NCI-H1105 treated with DMSO at 0.1 percent for 48 hours (cell line): ENCODE measurements at places on chromosomes 7 and 10.

- DNase-seq: no peak
These were observed 317.3 kb downstream of the PRPF18 start for GRCh38 chr10:13904064-13904463.

- DNase-seq: no peak
These were observed 55.6 kb downstream of the MCU start for GRCh38 chr10:72747521-72747920.

- DNase-seq: no peak
These were observed 88.8 kb downstream of the DNMBP start for GRCh38 chr10:99920901-99921300.

DNA sequence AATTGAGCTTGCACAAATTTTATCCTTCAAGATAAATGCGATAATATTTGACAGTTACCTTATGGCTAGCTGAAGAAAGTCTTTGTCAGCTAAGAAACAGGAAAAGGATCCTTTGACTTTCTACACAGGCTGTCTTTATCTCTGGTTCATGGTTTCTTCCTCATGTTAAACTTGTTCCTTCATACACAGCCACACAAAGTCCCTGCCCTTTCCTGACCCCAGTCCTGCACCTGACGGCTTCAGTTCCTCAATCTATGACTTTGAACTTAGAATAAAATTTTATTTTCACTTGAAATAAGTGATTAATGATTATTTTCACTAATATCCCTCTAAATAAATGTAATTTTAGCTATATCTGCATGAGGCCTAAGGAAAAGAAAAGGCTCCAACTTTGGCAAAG, 77.8 kb upstream of the PRSS1 start:
- no peak for DNase-seq

DNA sequence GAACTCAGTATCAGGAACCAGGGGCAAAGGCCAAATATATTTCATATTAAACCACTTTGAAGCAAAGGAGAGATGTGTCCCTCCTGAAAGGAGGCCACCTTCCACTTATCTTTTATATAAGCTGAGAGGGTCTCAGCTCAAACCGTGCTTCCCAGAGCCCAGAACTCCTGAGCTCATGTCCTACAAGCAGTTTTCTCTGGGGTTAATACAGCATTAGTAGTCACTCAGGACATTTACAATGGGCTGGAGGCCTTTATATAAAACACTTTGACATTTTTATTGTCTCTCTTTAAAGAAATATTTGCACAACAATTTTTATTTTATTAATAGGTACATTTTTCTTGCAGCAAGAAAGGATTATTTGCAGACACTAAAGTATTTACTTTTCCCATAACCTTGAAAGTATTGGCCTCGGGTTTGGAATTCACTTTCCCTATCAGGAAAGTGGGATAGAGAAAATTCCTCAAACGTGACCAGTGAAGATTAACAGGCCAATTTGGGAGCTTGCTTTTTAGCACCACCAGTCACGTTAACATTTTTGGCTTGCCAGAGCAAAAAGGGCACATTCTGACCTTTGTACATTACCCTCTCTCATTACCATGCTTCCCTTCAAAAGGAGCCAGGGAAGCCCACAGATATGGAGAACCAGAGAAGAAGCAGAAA, 464.9 kb upstream of the NRP1 start:
- no peak for DNase-seq

DNA sequence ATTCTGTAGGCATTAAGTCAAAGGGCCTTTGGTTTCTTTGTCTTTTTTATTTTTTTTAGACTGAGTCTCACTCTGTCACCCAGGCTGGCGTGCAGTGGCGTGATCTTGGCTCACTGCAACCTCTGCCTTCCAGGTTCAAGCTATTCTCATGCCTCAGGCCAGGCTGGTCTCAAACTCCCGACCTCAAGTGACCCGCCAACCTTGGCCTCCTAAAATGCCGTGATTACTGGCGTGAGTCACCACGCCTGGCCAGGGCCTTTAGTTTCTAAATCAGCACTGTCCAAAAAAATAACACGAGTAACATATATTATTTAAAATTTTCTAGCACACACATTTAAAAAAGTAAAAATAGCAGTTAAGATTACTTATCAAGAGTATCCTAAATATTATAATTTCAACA, 11.1 kb upstream of the ACSL5 start:
- no peak for DNase-seq

DNA sequence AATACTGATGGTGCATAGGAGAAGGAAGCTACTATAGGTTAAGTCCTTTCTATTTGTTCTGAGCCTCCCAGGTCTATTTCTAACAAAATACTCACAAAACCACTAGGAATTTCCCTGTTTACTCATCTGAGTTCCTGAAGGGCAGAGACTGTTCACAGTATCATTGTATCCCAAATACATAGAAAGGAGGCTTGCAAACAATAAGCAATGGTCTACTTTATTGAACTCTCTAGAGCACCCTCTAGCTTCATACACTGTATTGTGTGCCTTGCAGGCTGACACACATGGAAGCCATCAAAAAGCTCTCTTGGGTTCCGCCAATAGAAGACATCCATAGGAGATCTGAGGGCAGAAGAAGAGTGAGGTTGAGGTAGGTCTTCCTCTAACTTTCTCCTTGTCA, 826.1 kb downstream of the GRM8 start:
- DNase-seq: no peak

DNA sequence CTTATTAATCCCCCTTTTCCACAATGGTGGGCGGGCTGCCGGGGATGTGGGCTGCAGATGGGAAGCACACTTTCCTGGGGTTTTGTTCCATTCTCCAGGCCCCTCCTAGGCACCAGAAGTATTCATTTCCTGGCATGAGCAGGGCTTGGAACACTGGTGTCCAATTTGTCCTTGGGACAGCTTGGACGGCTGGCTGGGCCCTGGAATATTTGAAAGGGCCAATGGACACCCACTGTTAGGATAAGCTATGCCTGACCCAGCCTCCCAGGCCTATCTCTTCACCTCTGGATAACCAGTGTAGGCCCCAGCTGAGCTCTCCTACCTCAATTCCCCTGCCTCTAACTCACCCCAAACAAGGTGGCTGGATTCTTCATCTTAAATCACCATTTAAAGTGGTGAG, 354.9 kb downstream of the PTEN start:
- no peak for DNase-seq

DNA sequence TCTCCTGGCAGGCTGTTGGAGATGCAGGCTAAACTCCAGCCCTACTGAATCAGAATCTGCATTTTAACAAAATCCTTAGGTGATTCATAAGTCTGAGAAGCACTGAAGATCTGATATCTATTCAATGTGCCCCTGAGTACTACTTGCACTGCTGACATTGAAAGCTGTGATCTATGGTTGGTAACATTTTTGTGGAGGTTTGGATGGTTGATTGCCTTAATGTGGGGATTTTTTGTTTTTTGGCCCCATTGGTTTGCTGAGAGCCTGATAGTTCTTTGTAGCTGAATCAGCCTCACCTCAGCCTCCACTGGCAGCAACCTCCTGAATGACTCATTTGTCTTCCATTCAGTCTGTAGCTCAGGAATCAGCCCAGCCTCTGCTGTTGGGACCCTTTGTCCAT, 14.7 kb upstream of the LRRN3 start:
- DNase-seq: no peak

- DNase-seq: peak; percentile 51
These were observed 5.7 kb downstream of the SEMA3A start for GRCh38 chr7:84188786-84189405.

GRCh38 chr7:133702078-133702477, 425.1 kb upstream of the LRGUK start:
- no peak for DNase-seq

DNA sequence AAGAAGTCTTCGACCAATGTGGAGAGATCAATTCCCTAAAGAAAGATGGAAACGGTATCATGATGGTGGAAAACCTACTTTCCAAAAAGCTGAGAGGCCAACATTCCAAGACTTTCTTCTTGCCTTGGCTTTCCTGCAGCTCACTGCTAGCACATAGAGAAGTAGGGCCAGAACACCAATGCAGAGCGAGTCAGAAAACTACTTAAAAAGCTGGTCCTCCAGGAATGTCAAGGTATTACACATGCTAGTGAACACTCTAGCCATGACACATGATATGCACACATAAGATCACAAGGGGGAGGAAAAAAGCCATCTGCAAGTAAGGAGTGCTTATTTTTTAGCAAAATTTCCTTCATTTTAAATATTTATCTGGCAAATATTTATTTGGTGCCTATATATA, 22.7 kb downstream of the GPAM start:
- DNase-seq: no peak

DNA sequence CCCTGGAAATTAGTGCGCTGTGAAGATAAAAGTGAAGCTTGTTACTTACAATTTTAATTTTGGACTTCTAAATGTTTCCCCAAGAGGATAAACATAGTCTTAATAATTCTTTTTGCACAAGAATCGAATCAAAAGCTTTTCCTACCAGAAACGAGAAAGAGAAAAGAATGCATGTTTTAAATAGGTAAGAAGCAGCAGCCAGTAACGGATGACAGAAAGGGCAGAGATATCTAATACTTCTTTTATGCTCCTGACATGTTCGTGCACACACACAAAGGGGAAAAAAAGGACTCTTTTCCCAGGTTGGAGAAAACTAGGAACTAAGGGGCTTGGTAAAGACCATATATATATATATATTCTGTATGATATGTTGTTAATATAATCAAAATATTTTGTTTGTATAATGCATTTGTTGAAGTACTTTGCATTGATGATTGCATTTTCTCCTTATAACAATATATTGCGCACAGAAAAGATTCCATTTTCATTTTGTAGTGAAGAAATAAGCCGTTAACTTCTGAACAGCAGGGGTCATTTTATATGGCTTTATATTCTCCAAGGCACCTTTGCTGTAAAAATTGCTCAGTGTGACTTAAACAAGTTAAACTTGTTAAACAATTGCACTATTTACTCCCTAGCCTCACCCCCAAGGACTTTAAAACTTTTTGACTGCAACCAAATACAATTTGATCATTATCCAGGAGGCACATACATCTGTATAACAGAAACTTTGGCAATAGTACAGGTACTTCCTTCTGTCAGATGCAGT, 2.2 kb downstream of the PRKAR2B start:
- DNase-seq: no peak

DNA sequence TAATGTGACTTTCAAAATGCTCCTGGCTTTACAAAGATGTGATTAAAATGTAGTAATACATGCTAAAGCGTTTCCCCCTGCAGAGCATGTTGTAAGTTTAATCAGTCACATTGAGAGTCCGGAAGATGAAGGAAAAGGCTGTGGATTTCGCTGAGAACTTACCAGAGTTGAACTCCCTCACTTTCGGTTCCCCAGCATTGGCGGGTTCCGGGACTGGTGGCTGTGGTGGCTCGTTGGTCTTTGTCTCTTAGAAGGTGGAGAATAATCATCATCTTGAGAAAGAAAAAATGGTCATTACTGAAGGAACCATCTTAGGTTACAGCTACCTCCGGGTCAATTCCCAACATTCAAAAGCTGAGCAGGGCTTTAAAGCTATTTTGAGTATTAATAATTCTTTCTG, 9.6 kb upstream of the NUPR2 start:
- no peak for DNase-seq

GRCh38 chr7:2149672-2150444, 82.9 kb downstream of the MAD1L1 start:
- DNase-seq: no peak

DNA sequence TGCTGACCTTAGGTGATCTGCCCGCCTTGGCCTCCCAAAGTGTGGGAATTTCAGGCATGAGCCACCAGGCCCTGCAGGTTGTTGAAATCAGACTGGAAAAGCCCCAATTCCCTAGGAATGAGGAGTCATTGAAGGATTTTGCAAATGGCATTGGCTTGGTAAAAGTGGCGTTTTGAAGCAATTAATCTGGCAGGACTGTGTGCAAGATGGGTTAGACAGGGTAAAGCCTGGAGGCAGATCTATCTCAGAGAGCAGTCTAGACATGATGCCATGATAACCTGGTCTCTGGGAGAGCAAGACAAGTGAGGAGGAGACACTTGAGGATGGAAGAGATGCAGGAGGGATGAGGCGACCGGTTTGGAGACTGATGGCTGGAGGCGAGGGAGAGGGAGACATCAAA, 45.7 kb upstream of the UBE2H start:
- no peak for DNase-seq

- DNase-seq: no peak
These were observed 72.9 kb upstream of the ARMC3 start for GRCh38 chr10:22854935-22855421.

DNA sequence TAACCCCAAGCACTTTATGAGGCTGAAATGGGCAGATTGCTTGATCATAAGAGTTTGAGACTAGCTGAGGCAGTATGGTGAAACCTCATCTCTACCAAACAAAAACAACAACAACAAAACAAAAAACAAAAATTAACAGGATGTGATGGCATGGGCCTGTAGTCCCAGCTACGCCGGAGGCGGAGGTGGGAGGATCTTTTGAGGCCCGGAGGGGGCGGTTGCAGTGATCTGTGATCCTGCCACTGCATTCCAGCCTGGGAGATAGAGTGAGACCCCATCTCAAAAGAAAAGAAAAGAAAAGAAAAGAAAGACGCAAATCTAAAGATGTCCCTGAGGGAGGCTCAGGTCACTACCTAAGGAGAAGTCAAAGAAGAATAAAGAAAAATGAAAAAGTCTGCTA, 35.3 kb upstream of the AGR2 start:
- no peak for DNase-seq

- no peak for DNase-seq
These were observed 25.8 kb downstream of the SFTPD start for GRCh38 chr10:79923145-79923544.

DNA sequence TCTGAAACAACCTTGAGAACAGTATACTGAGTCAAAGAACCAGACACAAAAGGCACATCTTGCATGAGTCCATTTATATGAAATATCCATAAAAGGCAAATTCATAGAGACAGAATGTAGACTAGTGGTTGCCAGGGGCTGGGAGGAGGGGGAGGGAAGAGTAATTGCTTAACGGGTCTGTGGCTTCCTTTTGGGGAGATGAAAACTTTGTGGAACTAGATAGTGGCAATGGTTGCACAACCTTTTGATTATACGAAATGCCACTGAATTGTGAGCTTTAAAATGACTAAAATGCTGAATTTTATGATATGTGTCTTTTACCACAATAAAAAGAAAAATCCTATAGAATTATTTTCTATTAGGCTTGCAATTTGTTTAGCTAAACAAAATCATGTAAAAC, 16.8 kb downstream of the ADRB1 start:
- no peak for DNase-seq

DNA sequence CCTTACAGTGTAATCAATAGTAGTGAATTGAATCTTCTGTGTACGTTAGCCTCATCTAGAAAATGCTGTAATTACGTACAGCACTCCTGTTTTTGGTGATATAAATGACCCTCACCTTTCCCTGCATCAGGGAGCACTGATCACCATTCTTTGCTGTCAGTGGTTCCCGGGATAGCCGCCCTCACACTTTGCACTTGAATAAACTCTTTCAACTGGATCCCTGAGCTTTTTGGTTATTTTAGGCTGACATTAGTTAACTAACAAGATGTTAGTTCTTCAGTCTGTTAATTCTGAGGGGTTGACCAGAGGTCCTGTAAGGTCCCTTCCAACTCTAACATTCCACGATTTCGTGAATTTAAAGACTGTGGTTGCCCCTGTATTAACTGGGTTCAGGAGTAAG, 23.4 kb upstream of the ZC3HAV1 start:
- DNase-seq: no peak

DNA sequence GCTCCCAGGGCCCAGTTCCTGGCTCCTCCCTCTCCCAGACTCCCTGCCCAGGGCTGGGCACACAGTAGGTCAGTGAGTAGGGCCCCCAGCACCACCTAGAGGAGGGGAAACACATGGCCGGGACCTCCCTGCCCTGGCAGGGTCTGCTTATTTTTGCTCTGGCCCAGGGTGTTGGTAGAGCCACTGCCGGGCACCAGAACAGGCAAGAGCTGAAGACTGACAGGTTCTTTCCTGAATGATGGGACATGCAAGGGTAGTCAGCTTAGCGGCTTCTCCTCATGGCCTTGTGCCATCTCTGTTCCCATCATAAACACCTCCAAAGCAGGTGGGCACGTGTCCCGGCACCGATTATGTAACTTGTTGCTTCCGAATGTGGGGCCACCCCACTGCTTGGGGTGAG, 86.5 kb downstream of the NEURL1 start:
- DNase-seq: no peak
